Suppressor macrophage treated with lipopolysaccharide for 1 hour (primary cell): ENCODE measurements at places on chromosomes 3 and 15.

DNA sequence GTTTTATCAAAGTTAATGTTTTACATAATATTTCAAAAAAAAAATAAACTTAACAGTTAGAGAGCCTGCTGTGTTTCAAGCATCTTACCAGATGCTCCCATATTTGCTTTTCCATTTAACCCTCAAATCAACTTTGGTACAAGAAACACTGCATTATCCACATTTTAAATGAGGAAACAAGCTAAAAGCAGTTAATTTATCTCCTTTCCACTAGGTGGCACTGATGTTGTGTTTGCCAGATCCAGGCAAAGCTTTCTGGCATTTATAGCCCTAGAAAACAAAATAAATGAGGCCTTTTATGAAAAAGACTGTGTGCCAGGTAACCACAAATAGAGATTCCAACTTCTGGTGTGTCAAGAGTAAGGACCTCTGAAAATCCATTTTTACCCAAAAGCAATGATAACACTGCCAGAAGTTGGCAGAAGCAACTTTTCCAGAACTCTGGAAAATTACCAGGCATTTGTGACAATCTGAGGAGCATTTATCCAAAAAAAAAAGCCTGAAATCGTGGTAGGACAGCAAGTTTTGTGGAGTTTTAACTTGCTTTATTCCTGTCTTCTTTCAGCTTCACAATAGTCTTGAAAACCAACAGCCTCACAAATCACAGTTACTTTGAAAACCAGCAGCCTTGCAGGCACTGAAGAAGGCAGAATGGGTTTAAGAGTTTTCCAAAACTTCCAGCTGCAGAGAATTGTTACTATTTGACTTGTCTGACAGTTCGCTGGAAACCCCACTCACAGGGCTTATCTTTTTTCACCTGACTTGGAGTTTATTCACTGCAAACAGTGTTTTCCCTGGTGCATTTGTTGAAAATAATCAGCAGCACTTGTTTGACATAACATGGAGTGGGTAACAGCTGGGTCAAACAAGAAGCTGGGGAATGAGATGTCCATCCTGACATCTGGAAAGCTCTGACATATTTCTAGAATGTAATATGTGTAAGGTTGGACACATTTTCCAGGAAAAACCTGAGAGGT, 9.2 kb downstream of the FAM162A start:
- peak; percentile 79 for DNase-seq

DNA sequence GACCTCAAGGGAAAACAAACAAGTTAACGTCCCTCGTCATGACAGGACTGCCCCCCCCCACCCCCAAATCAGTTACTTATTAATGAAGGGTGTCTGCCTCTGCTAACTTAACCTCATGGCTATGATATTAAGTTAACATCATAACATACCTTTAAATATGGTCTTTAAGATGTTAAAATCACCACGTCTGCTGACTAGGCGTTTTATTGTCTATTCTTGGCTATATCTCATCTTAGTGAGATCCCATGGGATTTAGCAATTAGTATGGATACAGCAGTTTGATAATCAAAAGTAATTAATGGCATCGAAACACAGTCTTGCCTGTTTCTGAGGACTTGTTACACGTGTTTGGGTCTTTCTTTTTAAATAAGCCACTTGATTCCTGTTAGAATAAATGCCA, 186.9 kb downstream of the FOXB1 start:
- no peak for DNase-seq

DNA sequence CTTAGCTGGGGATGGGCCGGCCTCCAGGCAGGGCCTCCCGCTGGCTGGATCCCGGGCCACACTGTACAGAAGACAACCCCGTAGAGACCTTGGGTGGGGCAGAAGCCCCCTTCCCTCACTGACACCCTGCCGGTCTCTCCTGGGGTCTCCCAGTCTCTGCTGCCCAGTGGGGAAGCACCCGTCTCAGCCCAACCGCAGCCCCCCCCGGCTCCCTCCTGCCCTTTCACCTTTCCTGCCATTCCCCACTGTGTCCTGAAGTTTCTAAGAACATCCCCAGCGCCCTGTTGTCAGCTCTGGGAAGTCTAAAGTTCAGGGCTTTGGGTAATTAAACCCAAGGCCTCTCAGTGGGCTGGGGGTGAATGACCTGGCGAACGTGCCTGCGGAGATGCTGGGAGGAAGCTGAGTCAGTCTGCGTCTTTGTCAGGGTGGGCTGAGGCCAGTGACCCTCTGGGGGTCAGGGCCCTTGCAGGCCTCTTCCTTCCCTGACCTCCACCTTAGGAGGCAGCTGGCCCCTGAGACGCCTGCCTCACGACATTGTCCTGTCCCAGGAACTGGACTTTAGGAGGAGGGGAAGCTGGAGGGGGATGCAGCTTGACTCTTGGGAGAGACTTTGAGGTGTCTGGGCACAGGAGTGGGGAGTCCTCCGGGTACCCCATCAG, 1.4 kb upstream of the SLC51A start:
- no peak for DNase-seq

DNA sequence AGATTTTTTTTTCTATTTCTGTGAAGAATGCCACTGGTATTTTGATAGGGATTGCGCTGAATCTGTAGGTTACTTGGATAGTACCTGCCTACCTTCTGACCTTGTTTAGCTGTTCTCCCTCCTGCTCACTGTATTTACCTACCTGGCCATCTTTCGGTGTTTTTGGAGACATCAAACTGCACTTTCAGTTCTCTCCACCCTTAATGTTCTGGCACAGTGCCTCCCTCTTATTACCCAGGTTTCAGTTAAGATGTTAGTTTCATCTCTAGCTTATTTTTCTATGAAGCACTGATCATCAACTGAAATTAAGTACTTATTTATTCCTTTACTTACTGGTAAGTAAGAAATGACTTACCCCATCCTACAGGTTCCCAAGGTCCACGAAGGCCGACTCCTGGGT, 74.4 kb upstream of the KLHL25 start:
- no peak for DNase-seq

- DNase-seq, result peak; percentile 56
Measured at GRCh38 chr3:87088993-87089841, 98.3 kb upstream of the VGLL3 start.

DNA sequence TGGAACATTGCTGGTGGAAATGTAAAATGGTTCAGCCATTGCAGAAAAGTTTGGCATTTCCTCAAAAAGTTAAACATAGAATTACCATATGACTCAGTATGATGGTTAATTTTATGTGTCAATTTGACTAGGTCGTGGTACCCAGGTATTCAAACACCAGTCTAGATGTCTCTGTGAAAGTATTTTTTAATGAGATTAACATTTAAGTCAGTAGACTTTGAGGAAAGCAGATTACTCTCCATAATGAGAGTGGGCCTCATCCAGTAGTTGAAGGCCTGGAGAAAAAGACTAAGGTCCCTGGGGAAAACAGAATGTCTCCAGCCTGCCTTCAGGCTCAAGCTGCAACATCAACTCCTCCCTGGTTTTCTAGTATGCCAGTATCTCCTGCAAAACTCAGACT, 42.3 kb upstream of the TMEM87A start:
- DNase-seq, result no peak

- DNase-seq, result no peak
Measured at GRCh38 chr15:25674913-25675312, 188.2 kb downstream of the ATP10A start.

GRCh38 chr3:177789500-177789899, 592.2 kb upstream of the TBL1XR1 start:
- DNase-seq, result no peak

DNA sequence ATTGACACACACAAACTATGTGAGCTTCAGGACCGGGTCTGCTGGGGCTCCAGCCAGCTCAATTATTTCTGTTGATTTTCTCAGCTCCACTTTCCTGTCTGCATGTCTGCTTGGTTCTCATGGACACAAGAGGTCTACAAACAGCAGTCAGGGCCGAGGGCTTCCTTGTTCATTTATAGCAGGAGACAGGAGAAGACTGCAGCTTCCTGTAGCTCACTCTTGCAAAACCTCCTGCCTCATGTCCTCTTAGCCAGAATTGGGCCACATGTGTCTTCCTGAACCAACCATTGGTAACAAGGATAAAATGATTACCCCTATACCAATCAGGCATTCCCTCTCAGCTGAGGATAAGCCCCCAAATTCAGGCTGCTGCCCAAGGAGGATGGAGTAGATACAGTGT, 182.8 kb downstream of the TLE3 start:
- peak; percentile 24 for DNase-seq

GRCh38 chr3:186248850-186249249, 113.2 kb downstream of the DGKG start:
- no peak for DNase-seq

DNA sequence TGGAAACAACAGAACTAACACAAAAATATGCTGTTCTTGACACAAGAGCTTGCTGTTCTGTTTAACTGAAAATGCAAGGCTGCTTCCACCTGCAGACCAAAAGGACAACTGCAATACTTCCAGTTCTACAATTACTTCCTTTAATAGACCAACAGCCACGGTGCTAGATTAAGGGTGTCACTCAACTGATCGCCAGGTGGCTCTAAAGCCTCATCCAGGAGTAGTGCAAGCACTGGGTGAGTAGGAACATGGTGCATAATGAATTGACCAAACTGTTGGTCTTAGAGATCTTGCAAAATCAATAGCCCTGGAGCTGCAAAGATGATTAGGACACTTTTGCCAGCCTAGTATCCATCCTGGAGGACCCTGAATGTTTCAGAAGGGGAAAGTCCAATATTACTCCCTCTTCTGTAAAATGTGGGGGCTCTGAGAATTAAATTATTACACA, 3.6 kb upstream of the CLDN16 start:
- DNase-seq, result peak; percentile 47

DNA sequence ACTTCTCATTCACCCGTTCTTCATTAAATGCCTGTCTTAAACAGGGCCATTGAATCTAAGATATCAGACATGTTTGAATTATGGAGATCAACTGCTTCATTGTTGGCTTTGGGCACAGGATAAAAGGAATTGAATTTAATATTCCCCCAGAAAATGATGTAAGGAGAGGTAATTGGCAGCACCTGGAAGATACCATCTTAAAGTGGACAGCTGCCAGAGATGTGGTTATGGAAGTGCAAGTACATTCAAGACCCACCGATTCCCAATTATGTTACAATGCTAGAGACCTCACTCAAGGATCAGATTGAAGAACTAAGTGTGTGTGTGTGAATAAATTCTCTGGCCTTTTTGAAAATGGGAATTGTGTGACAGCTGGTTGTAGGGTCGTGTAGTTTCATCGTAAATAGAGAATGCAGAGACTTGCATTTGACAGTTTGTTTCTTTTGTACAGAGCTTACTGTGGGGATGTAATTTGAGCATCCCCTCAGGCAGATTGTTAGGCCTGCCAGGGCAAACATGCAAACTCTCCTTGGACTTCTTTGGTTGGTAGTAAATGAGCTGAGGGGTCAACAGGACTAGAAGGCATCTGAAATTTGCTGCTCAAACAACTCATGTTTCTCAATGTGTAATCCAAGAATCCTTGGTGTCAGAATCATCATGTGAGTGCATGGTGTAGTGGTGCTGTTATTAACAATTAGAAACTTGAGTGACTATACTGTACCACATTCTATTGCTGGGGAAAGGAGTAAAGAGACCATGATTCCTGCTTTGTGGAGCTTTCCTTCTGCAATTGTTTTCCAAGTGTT, 359.2 kb upstream of the THRB start:
- DNase-seq, result no peak

GRCh38 chr3:17478673-17479072, 263.8 kb downstream of the TBC1D5 start:
- peak; percentile 53 for DNase-seq

DNA sequence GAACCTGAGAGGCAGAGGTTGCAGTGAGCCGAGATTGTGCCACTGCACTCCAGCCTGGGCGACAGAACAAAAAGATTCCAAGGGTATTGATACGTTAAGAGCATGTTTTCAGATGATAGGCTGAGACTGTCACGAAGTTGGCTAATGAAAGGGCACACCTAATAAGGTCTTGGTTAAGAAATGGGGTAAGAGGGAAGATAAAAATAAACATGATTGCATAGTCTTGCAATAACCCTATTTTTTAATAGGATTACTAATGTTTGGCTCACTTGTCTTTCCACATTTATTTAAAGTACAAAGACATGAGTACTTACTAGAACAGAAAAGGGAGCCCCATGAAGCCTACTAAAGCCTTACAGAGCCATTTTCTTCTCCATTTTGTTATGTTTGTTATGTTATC, 109.0 kb downstream of the FRMD4B start:
- DNase-seq, result no peak

GRCh38 chr15:38065721-38066345, 131.4 kb downstream of the TMCO5A start:
- peak; percentile 85 for DNase-seq

GRCh38 chr3:143294188-143294587, 174.6 kb downstream of the CHST2 start:
- peak; percentile 19 for DNase-seq

DNA sequence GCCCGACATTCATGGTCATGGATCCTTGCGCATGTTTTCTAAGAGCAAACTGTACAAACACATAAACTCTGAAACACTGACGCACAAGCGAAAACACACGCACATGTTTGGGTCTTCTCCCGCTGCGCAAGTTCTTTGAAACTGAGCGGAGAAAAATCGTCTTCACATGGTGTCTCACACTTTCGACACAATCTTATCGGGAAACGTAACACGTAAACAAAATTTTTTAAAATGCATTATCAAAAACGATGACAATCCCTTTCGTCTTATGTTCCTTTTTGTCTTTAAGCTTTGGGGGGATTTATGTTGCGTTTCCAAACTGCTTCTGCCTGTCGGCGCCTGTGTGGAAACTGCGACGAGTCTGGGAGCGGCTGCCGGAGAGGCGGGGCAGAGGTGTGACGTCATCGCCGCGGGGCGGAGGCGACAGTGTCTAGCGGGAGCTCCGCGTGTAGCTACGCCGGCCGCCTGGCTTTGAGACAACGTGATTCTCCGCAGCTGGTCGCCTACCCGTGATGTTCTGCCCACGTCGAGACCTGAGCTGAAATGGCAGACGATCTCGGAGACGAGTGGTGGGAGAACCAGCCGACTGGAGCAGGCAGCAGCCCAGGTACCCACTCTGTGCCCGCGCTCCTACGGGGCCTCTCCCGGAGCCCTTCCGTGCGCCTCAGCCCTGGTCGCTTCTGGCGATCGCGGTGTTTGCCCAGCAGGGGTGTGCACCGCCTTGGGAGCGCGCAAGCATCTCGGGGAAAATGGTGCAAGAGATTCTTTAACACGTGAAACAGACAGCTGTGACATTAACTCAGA, at the start of gene CMSS1:
CMSS1 (plus strand) TSS at position 426 of the 804 bp plus-strand sequence.
- DNase-seq, result peak; percentile 98

DNA sequence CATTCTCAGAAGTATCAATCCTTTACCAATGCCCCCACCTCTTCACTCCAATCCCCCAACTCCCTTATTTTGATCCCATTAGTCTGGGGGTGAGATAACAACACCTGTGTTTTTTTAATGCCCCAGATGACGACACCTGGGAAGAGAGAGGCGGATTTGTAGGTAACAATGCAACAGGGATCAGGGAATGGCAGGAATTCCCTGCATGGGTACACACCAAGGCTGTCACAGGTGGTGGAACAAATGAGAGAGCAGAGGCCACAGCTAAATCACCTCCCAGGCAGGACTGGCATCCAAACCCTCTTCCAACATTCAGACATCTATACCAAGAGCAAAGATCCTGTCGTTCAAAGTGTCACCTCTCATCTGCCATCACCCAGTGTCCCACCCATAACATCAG, 319.2 kb upstream of the TRIM42 start:
- DNase-seq, result no peak
